Fibroblast of mammary gland (primary cell): ENCODE measurements at places on chromosomes 3 and 15.

GRCh38 chr3:193977622-193978021 lies 158.3 kb upstream of the HES1 start:
- no peak for DNase-seq

DNA sequence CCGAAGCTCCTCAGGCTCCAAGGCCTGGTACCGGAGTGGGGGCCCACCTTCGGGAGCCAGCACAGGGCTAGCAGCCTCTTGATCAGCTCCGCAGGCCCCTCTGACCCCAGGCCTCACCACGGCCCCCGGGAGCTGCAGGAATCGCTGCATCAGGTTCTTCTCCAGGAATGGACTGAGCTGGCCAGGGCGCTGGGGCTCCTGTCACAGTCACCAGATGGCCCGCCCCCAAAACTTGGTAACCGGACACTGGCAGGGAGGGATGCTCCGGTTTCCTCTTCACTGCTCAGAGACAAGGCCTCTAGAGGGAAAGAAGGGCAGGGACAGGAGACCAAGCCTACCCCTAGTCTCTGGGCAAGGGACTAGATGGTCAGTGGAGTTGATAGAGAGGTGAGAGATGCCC lies 9.9 kb downstream of the AP3B2 start:
- DNase-seq: no peak

DNA sequence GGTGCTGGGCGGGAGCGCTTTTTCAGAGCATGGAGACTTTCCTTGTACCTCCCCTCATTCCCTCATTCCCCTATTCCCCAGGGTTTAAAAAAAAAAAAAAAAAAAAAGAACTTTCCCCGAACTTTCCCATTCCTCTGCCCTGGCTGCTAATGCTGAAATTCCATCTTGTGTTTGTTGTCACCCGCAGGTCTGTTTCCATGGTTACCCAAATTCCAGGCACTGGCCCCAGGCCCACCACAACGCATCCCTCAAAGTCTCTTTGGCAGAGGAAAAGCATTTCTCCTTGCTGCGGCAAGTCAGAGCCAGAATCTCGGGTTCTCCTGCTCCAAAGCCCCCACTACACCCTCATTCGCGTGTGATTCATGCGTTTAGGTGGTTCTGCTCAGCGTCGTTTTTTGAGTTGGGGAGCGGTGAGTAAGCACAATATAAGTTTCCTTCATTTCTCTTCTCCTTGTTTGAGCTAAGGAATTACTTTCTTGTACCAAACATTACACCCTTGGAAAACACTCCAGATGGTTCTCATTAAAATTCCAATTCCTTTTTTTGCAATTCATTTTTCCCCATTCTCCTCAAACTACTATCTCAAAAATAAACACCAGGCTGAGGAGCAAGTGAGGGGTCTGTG lies 21.6 kb downstream of the ANAPC13 start:
- peak; percentile 99 for DNase-seq

DNA sequence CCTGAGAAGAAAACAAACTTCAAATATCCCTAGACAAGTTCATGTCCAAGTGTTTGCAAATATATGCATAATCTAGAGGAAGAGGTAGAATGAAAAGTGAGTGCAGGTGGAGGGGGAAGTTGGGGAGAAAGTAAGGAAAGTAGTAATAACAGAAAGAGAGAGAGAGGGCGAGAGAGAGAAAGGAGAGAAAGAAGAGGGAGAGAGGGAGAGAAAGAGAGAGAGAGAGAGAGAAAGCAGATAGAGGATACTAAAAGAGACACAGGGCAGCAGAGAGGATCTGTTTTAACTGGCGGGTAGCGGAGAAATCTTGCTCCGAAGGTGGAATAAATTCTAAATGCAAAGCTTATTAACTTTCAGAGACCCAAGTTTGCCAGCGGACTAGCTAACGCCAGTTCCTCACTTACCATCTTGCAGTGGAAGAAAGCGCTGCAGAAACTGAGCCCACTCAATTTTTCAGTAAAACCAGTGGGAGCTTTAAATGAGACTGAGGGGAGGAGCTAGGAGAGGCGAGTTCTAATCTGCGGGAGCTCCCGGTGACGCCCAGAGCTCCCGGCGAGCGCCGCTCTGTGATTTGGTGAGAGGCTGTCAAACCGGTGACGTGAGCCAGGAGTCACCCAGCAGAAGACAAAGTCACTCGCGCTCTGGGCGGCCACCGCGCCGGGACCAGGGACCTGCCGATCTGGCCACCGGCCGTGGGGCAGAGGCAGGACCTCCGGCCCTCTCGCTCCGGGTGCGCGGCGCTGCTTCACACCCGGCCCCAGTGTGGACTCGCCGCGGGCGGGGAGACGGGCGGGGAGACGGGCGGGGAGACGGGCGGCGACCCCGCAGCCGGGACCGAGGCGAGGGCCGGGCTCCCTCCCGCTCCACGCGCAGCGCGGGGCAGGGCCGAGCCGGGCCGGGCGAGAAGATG lies at the start of gene GMNC:
GMNC (minus strand) TSS at position 486 of the 910 bp plus-strand sequence; CDS start at position 407, 79 bp downstream.
- DNase-seq: peak; percentile 76

DNA sequence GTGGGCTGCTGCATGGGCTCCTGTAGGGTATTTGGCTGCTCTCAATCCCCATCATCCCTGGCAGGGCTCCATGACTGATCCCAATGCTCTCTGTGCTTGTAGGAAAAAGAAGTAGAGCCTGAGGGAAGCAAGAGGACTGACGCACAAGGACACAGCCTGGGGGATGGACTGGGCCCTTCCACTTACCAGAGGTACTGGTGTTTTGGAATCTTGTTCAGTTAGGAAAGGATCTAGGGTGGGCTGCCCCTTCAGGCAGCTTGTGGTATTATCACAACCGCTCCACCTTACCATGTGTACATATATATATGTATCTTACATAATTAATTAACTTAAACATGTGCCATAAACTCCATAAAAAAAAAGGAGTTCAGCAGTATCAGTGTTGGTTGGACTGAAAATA lies 1.3 kb downstream of the SLC28A2 start:
- no peak for DNase-seq

GRCh38 chr3:46580675-46581074 lies 14.6 kb upstream of the LRRC2 start:
- no peak for DNase-seq
